ENCODE measurements at places on chromosomes 12 and 14.

GRCh38 chr12:94039914-94040313 is 108.5 kb upstream of the PLXNC1 start:
- no peak for DNase-seq

DNA sequence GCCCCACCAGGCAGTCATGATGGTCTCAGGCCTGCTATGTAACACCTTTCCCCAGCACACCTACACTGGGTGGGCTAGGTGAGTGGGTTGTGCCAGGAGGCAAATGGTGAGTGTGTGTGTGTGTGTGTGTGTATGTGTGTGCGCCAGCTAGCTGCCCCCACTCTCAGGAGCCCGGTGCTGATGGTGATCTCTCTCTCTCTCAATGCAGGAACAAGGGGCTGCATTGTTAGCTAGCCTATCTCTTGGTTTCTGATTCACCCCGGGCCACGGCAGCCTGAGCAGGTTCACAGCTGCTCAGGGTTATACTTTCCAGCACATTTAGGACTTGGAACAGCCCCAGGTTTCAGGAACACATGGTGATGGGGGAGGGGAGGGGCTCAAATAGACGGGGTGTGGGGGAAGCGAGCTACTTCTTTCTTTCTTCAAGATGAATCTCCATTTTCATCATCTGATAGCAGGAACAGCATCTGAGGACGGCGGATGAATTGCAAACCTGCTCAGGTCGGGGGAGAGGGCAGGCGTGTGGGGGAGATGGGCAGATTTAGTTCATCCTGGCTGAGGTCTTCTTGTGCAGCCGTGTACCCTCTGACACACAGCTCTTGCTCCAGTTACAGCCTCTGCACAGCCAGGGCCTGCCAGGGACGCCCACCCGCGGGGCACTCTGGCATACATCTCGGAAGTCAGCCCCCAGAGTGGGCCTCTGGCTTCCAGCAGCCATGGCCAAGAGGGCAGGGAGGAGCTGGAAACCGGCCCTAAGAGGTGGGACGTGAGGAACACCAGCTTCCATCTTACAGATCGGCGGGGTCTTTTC is 137.6 kb downstream of the ZFP36L1 start:
- DNase-seq = no peak

DNA sequence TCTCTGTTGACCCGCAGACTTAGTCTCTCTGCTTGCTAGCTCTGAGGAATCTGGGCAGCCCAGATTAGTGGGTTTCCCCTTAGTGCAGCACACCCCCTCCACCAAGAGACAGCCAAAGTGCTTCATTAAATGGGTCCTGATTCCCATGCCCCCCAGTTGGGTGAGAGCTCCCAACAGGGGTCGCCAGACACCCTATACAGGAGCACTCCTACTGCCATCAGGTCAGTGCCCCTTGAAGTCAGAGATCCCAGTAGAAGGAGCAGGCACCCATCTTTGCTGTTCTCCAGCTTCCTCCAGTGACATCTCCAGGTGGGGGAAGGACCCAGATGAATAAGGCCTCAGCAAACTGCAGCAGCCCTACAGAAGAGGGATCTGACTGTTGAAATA is 36.7 kb upstream of the C14orf132 start:
- DNase-seq = no peak

- no peak for DNase-seq
Measured at GRCh38 chr12:11174022-11174421, 3.0 kb downstream of the SMIM10L1 start.

GRCh38 chr14:60926002-60926401 is 54.9 kb downstream of the TRMT5 start:
- no peak for DNase-seq

DNA sequence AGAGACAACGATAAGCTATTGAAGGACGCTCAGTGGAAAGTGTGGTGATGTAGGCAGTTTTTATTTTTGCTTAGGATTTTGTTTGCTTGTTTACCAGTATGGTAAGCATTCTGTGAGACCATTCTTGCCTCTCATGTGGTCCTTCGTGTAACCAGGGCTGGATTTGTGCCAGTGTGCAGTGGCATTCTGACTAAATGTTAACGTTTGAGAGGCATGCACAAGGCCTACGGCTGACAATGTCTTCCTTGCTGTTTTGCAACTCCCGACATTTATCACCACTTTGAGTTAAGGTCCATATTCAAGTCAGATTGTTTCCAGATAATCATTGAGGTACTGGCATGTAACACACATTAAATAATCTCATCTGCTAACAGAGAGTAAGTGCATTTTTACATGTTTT is 102.3 kb upstream of the BCAT1 start:
- no peak for DNase-seq

GRCh38 chr12:132534076-132534475 is 44.1 kb downstream of the FBRSL1 start:
- no peak for DNase-seq

- peak; percentile 77 for DNase-seq
Measured at GRCh38 chr12:110102255-110102654, 21.9 kb upstream of the IFT81 start.
